ENCODE measurements at places on chromosomes 5 and 9. TPM values are rescaled to one million over a fixed set of nuclear protein-coding genes. Genes with fewer than 3 reads are reported as not detected.
A peak's percentile ranks its signal among the peaks of the same experiment; 100 is the strongest.

DNA sequence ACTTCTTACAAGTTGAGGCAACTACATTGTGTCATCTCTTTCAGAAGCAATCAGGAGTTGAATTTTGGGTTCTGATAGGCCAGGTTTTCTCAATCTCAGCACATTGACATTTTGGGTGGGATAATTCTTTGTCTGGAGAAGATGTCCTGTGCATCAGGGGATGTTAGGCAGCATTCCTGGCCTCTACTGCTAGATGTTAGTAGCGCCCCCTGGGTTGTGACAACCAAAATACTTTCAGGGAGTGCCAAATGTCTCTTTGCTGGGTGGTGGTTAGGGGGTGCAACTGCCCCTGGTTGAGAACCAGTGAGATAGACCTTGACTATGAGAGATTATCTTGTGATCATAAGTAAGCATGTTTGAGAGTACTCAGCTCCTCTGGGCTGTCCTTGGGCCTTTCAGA, 164.3 kb upstream of the KLF9 start:
- DNase-seq = no peak

- DNase-seq = no peak
Measured at GRCh38 chr9:105254226-105254625, 9.8 kb downstream of the SLC44A1 start.

GRCh38 chr5:31232273-31232888, 38.9 kb downstream of the CDH6 start:
- peak; percentile 50 for DNase-seq

Gene IFNA13
- total RNA-seq = not detected

- no peak for DNase-seq
Measured at GRCh38 chr9:109020581-109021511, 7.5 kb upstream of the CTNNAL1 start.

DNA sequence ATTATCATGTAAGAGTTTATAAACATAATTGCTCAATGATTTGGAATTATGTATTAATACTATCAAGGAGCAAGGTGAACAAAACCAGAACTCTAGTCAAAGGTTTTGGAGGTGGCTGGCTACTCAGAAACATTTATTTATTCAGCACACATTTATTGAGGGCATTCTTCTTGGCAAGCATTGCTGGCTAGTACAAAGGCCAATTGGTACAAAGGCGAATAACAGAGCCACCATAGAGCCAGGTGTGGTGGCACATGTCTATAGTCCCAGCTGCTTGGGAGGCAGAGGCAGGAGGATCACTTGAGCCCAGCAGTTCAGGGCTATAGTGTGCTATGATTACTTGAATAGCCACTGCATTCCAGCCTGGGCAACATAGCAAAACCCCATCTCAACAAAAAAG, 242.1 kb downstream of the CWC27 start:
- no peak for DNase-seq

- no peak for DNase-seq
Measured at GRCh38 chr5:39919876-39920275, 495.1 kb upstream of the DAB2 start.

GRCh38 chr5:123874600-123875201, 362.7 kb downstream of the CSNK1G3 start:
- DNase-seq = no peak

- no peak for DNase-seq
Measured at GRCh38 chr5:64213011-64213410, 47.4 kb downstream of the RNF180 start.

Gene TAF11L5
- not detected for total RNA-seq

GRCh38 chr5:159104051-159104651, 4.4 kb upstream of the EBF1 start:
- DNase-seq = no peak

GRCh38 chr5:67425514-67425913, 228.9 kb upstream of the CD180 start:
- DNase-seq = no peak

Measured in A172 (cell line).